ENCODE measurements at places on chromosomes 7 and 10.

GRCh38 chr7:70589590-70589989 is 542.4 kb upstream of the GALNT17 start:
- no peak for DNase-seq

GRCh38 chr7:36875794-36876193 is 151.5 kb upstream of the AOAH start:
- no peak for DNase-seq

DNA sequence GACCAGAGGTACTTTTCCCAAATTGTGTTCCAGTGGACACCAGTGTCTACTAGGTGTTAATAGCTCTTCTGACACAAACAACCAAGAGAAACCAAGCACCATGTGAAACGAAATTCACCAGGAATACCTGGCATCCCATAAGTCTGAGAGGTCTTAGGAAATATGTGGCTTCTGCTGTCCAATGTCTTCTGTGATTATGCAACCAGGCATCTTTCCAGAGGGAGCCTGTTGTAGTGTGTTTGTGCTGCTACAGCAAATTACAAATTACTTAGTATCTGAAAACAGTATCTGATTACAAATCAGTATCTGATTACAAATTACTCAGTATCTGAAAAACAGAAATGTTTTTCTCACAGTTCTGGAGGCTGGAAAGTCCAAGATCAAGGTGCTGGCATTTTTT is 133.6 kb upstream of the NPVF start:
- no peak for DNase-seq

DNA sequence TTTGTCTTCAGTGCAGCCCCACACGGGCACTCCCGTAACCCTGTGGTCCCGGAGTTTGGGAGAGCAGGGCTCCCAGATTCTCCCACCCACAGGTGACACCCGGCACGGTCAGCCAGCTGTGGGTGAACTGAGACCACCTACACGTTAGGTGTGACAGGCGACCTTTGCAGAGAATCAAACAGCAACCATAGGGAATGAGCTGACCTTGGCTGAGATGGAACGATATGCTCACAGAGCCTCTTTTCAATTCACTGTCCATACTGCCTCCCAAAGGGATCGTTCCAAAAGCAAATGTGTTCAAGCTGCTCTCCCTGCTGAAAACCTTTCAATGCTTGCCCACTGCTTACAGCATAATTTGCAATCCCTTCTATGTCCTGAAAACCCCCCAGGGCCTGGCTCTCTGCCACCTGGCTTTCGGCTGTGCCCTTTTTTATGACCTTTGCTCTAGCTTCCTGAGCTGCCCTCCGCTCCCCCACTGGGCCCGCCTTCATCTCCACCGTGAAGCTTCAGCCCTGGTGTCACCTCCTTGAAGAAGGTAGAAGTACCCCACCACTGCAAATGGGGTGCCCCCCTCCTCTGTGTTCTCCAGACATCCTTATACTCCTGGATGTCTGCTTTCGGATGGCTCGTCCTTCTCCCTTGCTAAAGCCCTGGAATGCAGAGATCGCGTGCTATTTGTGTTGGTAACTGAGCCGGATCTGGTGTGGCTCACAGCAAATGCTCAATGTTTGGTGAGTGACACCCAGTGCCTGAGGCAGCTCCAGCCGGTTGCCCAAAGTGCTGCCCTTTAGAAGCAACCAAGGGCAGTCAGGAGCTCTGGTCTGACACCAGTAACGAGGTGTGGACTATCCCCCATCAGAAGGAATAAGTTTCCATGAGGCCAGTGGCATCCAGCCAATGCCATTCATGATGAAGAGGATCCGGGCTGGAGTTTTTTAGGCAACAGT is 90.4 kb downstream of the KIAA1549 start:
- no peak for DNase-seq

GRCh38 chr7:3007696-3008095 is 36.0 kb downstream of the CARD11 start:
- no peak for DNase-seq

GRCh38 chr7:159014297-159015062 is 130.2 kb downstream of the VIPR2 start:
- DNase-seq: no peak

DNA sequence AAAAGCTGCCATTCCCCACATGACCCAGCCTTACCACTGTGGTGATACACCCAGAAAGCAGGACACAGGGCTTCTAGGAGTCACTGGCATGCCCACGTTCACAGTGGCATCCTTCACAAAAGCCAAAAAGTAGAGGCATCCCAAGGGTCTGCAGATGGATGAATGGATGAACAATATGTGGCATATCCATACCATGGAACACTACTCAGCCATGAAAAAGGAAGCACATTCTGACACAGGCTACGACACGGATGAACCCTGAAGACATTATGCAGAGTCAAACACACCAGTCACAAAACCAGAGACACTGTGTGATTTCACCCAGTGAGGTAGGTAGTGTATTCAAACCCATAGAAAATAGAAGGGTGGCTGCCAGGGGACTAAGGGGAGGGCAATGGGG is 104.7 kb upstream of the DDC start:
- no peak for DNase-seq

DNA sequence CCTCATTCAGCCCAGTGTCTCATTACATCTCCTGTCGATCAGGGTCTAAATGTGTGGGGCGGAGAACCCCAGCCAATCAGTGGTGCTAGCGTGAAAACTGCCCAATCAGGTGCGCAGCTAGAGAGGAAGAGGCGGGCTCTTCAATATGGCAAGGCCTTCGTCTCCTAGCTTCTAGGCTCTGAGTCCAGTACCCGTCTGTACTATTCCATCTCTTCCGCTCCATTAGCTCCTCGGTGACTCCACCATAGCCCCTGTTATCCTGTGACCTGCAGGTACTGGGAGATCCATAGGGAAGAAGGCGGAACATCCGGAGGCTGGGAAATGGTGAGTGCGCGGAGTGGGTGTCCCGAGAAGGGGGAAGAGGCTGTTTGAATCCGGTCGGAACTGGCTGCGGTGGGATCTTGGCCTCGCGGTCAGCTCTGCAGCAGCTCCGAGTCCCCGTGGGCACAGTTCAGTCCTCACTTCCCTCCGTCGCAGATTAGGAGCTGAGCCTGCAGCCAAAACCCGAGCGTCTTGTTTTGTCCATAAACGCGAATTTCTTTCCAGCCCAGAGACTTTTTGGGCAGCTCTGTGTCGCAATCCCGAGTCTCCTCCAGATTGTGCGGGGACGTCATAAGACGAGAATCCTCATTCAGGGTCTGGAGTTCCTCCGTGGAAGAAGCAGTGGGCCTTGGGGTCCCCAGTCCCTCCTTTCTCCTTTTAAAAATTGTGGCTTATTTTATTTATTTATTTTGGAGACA is at the start of gene ZNF727:
Gene ZNF727, plus strand, starts transcription at position 134 of the 740 bp plus-strand sequence. Its CDS starts 188 bp downstream, at position 322.
- DNase-seq: no peak

GRCh38 chr10:50516171-50516570 is 107.6 kb downstream of the SGMS1 start:
- no peak for DNase-seq

GRCh38 chr7:67625257-67625737 is 628.7 kb downstream of the TYW1 start:
- peak; percentile 22 for DNase-seq

DNA sequence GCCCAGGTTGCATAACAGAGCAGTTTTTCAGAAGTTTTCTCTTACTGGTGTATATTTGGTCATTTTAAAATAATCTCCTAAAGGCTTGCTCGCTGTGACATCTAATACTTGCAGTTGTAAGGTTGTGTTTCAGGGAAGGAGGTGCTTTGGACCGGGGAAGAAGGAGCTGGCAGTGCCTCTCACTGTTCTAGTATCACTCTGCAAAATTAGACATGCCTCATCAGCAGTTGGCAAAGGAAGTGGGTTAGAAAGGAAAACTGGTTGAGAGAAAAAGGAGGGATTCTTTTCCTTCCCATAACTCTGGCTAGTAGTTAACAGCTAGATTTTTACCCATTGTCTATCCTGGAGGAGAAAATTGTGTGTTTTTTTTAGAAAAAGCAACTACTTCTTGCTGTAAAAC is 34.8 kb downstream of the CUL1 start:
- DNase-seq: no peak

DNA sequence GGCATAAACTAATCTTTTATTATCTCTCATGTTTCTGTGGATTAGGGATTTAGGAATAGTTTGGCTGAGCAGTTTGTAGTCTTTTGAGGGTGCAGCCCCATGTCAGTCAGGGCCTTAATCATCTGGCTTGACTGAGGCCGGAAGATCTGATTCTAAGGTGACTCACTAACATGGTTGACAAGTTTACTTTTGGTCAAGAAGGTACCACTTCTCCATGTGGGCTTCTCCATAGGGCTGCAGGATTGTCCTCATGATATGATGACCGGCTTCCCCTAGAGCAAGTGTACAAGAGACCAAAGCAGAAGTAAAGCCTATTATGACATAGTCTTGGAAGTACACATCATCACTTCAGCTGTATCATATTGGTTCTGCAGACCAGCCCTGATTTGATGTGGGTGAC is 45.9 kb upstream of the OIT3 start:
- no peak for DNase-seq

DNA sequence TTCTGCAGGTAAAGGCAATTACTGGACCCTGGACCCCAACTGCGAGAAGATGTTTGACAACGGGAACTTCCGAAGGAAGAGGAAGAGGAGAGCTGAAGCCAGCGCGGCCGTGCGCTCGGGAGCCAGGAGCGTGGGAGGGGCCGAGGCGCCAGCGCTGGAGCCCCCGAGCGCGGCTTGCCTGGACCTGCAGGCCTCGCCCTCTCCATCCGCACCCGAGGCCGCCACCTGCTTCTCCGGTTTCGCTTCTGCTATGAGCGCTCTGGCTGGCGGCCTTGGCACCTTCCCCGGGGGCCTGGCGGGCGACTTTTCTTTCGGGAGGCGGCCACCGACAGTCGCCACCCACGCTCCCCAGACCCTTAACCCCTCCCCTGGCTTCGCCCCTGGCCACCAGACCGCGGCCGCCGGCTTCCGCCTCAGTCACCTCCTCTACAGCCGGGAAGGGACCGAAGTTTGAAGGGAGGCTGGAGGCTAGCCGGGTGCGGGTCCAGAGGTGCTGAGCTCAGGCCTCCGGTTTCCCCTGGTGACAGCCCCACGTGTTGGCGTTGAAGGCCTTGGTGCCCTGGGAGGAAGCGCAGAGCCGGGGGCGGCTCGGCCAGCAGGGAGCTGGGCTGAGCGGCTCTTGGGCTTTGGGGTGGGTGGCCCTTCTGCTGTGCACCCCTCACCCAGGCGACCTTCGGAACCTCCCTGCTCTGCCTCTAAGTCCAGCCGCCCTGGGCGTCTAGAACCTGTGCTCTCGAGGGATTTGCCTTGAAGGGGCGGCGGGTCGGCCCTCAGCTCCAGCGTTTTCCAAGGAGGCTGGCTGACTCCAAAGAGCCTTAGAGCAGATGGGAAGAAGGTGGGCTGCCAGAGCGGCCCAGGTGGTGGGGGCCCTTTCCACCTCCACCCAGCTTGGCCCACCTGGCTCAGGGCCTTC is 1.8 kb downstream of the FOXI2 start:
- no peak for DNase-seq

DNA sequence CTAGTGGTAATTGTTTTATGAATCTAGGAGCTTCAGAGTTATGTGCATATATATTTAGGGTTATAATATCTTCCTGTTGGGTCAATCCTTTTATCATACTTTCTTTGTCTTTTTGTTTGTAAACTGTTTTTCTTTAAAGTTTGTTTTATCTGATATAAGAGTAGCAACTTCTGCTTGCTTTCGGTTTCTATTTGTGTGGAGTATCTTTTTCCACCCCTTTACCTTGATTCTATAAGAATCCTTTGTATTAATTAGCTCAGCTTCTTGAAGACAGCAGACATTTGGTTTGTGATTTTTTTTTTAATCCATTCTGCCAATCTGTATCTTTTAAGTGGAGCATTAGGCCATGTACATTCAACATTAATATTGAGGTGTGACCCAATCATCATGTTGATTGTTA is 9.3 kb downstream of the CASP7 start:
- no peak for DNase-seq

GRCh38 chr7:117775801-117776200 is 97.4 kb downstream of the CTTNBP2 start:
- no peak for DNase-seq

DNA sequence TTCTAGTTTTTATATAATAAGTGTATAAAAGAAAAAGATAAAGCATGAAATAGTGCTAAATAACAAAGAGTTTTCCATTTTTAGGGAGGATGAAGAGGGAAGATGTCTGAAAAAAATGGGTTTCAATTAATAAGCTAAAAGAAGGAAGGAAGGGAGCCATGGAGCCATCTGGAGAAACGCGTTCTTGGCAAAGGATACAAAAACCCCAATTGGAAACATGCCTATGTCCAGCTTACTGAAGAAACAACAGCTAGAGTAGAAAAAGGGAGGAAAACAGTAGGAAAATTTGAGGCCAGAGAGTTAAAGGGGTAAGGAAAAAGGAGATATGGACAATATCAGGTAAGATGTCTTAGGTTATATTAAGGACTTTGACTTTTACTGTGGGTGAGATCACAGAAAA is 416.2 kb upstream of the GHITM start:
- DNase-seq: no peak

DNA sequence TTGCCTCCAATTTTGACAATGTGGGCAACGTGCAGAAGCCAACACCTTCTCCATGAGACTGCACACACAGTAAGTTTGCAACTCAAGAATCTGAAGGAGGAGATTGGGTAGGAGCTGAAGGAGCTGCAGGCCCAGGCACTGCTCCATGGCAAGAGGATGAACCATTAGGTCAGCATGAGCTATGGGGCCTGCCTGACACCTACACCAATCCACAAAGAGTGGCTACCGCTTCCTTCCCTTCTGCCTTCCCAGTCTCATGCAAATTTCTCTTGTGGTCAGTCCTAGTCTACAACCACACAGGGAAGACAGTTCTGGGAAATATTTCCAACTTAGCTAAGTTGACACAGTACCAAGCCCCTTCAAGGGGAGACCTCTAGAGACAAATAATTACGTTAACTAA is 142.0 kb upstream of the ADO start:
- no peak for DNase-seq

DNA sequence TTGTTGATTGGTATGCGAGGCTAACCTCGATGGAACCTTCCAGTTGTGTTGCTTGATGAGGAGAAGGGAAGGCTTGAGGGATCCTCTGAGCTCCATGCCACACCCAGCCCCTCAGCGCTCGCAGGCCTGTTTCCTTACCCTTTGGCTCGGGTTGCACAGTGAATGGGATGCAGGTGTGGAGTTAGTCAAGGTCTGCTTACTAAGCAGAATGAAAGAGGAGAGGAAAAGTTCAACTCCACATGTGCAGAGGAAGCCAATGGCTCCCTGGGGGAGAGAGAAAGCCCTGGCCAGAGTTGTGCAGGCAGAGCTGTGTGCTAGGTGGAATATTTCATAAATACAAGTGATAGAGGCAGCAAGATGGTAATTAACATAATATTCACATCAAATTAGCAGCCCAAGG is 85.5 kb downstream of the JCAD start:
- no peak for DNase-seq

GRCh38 chr10:79431428-79431827 is 14.0 kb downstream of the ZCCHC24 start:
- DNase-seq: no peak

GRCh38 chr10:85433248-85433647 is 933.3 kb downstream of the GRID1 start:
- DNase-seq: no peak

DNA sequence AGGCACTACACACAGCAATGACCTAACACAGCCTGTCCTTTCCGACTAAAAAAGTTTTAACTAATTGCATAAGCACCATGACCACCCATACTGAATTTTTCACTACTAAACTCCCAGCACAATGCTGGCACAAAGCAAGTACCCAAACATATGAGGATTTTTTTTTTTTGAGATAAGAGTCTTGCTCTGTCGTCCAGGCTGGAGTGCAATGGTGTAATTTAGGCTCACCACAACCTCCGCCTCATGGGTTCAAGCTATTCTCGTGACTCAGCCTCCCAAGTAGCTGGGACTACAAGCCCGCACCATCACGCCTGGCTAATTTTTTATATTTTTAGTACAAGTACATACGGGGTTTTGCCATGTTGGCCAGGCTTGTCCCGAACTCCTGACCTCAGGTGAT is 5.1 kb downstream of the UBE2H start:
- no peak for DNase-seq

GRCh38 chr7:106016331-106016730 is 53.3 kb downstream of the CDHR3 start:
- no peak for DNase-seq
